ENCODE measurements at places on chromosomes 2 and 18.

GRCh38 chr2:14693874-14694273 lies 61.4 kb downstream of the LRATD1 start:
- DNase-seq: no peak

- no peak for DNase-seq
These were observed 321.7 kb downstream of the TXNL1 start for GRCh38 chr18:56316727-56317126.

- DNase-seq: no peak
These were observed 30.6 kb upstream of the CREB1 start for GRCh38 chr2:207499114-207499513.

DNA sequence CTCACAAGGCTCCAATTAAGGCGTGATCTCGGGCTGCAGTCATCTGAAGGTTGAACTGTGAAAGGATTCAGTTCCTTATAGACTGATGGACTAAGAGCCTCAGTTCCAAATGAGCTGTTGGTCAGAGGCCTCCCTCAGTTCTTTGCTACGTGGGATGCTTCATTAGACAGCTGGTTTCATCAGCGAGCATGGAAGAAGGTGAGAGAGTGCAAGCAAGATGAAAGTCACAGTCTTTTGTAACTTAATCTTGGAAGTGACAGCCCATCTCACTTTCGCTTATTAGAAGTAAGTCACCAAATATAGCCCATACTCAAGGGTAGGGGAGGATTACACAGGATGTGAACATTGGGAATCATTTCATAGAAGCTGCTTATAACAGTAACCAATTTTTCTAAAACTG lies 26.8 kb downstream of the PPP1CB start:
- no peak for DNase-seq

DNA sequence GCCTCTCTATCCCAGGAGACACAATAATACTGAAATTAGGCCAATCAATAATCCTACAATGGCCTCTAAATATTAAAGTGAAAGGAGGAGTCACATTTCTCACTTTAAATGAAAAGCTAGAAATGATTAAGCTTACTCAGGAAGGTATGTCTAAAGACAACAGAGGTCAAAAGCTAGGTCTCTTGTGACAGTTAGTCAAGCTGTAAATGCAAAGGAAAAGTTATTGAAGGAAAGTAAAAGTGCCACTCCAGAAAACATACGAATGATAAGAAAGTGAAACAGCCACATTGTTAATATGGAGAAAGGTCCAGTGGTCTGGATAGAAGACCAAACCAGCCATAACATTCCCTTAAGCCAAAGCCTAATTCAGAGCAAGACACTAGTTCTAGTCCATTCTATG lies 9.5 kb downstream of the SESTD1 start:
- DNase-seq: no peak

DNA sequence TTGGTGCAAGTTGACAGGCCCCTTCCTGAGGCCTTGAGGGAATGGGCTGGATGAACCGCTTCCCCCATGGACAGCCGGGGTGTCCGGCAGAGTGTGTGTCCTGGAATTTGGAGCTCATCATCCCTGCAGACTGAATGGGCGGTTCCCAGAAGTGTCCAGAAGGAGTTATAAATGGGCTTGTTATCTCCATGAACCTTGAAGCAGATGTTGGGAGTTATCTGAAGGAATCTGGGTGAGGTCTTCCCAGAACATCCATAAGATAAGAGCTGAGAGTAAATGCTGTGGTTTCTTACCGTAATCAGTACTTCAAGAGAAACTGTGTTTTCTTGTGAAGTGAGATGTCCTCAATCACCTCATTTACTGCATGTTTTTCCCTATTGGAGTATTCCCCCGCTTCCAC lies 21.1 kb downstream of the PLB1 start:
- no peak for DNase-seq

DNA sequence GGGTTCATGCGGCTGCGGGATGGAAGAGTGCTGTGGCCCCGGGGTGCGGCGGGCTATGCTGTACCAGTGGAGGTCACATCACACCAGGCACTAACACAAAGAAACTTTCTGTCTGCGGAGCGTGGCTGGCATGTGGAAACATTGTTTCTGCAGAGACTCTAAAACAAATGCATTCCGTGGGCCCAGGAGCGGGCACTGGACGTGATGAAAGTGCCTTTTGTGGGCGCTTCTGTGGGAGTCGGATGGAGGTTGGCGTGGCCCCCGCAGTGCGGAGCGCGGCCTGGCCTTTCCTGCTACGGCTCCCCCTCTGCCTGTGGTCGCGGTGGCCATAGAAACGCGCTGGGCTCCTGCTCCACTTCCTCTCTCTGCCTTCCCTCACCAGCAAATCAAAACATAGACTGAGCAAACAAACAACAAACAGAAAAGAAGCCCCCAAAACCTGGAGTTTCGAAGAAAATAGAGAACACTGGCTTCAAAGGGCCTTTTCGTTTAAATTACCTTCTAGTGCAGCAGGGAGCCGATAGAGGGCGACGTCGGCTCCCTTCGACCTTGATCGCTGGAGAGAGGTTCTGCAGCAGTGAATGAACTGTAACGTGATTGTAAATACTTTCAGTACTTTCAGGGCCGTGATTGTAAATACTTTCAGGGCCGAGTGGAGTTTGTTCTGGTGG lies 51.4 kb downstream of the KIF5C start:
- DNase-seq: peak; percentile 59

DNA sequence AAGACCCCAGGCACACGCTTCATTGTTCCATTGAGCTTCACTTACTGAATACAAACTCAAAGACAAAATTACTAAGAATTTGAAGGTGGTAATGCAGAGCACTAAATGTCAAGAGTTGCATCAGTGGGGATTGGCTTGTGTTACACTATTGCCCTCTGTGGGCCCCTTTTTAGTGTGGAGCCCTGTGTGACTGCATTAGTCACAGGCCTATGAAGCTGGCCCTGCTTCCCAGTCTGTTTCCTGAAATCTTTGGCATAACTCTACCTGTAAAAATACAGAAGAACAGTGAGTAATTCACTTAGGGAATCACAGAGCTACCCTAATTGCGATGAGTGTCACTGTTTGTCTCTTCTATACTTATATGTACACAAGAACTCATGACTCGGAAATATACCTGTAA lies 40.0 kb upstream of the STPG4 start:
- no peak for DNase-seq

DNA sequence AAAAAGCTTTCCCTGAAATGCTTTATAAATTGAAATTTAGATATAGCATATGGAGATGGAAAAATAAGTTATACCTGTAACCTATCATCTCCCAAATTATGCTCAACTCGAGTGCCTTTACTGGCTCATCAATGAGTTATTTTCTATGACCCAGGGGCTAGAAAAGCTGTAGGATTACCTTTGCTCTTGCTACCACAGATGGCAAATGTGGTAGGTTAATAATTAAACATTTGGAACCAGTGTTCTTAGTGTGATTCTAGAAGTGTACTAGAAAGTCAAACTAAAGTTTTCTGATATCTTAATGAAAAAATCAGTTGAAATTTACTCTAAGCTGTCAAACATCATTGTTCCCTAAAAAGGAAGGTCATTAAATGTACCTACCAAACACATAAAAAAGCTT lies 22.5 kb downstream of the ALS2 start:
- DNase-seq: no peak

DNA sequence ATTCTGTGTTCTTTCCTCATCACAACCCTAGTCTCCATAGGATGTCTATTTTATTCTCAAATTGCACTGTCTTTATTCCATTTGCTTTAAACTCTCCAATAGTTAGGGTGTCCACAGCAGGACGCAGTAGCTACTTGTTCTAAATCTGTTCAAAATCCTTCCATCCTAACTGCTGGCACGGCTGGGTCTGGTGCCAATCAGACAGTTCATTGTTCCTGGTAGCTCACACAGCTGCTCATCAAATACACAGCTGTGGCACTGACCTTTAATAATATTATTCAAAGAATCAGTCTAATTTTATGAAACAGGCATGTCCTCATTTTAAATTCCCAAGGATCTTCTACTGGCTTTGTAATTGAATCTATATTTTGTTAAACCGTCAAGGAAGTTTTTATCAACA lies 59.7 kb upstream of the TMEFF2 start:
- no peak for DNase-seq

GRCh38 chr2:230327418-230328154 lies 593 bp downstream of the SP140L start:
- no peak for DNase-seq

DNA sequence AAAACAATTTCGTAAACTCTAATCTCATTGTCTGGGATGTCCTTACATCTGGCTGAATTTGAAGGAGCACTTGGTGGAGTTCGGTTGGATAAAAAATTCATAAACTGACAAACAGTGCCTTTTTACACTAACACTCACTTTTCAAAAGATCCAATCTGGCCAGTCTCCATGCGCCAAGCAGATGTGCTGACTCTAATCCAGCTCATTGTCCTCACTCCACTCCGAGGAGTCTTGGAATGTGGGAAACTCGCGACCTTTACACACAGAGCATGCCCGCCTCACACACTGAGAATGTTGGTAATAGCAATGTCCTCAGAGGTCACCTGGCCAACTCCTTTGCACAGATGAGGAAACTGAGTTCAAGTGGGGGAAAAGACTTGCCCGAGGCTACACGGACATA lies 66.8 kb downstream of the XDH start:
- peak; percentile 64 for DNase-seq

- DNase-seq: no peak
These were observed 47.0 kb downstream of the VSNL1 start for GRCh38 chr2:17587469-17587868.

DNA sequence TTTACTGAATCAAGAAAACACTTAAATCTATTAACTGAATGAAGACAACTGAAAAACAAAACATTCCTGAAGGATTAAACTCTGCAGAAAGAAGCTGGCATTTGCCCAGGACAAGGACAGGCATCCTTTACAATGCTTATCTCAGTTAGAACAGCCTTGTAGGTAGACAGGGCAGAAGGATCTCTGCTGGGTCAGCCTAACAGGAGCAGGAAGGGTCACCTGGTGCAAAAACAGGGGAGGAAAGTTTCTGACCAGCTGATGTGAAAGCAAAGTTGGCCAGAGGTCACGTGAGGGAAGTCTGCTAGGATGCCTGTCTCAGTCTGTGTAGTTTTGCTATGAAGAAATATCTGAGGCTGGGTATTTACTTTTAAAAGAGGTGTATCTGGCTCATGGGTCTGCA lies 348.6 kb downstream of the ANAPC1 start:
- DNase-seq: no peak

GRCh38 chr18:8448130-8448529 lies 161.1 kb upstream of the RAB12 start:
- no peak for DNase-seq

DNA sequence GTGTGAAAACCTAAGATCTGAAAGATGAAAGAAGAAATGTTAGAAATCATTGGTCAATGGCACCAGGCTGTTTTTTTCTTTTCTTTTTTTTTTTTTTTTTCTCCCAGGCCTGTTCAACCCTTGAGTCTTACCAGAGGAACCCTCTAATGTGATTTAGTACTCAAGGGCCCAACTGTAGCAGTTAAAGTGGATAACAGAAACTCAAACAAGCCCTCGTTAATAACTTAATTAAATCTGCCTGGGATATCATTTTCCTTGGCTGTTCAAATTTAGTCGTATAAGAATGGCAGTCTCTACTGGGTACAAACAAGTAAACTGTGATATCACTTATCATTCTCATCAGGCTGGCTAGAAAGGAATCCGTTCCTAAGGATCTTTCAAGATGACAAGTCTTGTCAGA lies 16.5 kb downstream of the ARL4C start:
- no peak for DNase-seq

GRCh38 chr18:12990123-12990475 lies 1.1 kb upstream of the CEP192 start:
- no peak for DNase-seq

- no peak for DNase-seq
These were observed 22.5 kb upstream of the POLE4 start for GRCh38 chr2:74935975-74936391.

GRCh38 chr2:28325567-28326468 lies 66.8 kb upstream of the FOSL2 start:
- DNase-seq: no peak

DNA sequence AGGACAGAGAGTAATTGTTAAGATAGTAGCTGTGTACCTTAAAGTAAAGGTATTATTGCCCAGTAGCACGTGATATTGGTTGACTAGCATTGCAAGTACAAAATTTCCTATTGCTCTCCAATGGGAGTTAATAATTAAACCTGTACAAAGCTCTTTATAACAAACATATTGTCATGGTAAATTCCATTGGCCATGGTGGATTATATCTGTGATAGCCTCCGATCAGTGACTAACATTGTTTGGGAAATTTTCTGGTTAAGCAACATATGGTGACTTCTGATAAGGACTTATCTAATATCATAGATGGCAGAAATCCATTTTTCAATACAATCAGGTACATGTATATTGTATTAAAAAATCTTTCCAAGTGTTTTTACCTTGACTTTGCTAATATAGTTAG lies 360.8 kb downstream of the DCC start:
- no peak for DNase-seq

- no peak for DNase-seq
These were observed 478.6 kb downstream of the SLC4A3 start for GRCh38 chr2:220106065-220106464.

DNA sequence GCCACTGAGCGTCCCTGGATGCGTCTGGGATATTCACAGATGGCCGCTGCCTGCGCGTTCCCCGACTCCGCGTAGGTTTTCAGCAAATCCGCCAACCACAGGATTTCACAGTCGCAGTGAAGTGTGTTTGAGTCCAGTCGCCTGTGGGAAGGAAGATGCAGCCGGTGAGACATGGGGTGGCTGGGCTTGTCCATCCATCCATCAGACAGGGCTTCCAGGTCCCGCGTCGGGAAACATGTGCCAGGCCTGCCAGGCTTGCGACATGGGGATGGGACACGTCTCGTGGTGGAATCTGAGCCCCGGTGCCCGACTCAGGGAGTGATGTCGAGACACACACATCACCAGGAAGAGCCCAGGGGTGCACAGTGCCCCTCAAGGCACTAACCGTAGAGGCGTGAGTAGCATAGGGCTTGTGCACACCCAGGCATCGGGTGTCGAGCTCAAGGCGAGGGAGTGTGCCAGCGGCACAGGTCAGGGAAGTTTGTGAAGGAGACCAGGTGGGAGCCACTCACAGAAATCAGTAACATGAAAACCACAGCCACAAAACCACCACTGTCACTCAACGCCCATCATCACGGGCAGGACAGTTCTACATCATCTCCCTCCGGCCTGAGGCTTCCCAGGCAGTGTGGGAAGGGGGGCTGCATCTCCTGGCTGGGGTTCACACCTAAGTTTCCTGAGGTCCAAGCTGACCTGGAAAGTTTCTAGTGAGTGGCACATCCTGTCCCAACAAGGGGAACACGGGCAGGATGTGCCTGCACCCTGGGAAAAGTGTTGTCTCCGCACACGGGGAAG lies 63.9 kb downstream of the PXDN start:
- peak; percentile 10 for DNase-seq

DNA sequence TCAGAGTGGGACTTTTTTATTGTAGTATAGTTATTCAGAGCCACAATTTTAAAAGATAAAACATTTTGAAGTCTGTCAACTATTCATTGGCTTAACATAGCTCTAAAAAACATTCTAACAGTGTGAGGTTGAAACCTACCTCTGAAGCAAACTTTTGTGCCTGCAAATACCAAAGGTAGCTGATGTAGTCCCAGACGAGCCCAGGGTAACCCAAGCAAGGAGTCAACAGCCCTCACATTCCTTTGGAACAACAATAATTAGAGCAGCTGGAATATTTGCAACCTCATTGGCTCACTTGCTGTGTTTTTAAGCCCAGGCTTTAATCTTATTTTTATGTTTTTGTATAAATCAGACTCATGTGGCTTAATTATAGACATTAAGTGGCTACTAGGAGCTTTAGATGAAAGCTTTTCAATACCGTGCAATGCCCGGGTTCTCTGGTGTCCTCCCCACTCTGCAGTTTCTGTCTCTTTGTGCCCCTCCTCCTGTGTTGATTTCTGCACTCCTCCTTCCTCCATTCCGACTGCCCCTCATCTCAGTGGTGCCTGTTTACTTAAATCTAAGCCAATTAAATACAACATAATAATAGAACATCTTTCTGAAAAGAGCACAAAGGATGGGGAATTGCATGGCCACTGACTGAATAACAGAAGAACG lies 157.9 kb upstream of the UNC80 start:
- DNase-seq: no peak

Data from lung (tissue), 17 donors.